Natural killer cell treated with Interleukin-12 subunit alpha and Interleukin-12 subunit beta and Interleukin-15 and Interleukin-18, amount 100 ng/mL, for 72 hours (primary cell): ENCODE measurements at places on chromosomes 5 and 9. TPM values are rescaled to one million over a fixed set of nuclear protein-coding genes. Genes with fewer than 3 reads are reported as not detected.

The DNM1 gene
- 1.1 TPM for total RNA-seq

The POU5F2 gene
- total RNA-seq: 3.3 TPM

The PCDHGC5 gene
- total RNA-seq: 0.17 TPM

The VCAN gene
- total RNA-seq: 0.42 TPM

DNA sequence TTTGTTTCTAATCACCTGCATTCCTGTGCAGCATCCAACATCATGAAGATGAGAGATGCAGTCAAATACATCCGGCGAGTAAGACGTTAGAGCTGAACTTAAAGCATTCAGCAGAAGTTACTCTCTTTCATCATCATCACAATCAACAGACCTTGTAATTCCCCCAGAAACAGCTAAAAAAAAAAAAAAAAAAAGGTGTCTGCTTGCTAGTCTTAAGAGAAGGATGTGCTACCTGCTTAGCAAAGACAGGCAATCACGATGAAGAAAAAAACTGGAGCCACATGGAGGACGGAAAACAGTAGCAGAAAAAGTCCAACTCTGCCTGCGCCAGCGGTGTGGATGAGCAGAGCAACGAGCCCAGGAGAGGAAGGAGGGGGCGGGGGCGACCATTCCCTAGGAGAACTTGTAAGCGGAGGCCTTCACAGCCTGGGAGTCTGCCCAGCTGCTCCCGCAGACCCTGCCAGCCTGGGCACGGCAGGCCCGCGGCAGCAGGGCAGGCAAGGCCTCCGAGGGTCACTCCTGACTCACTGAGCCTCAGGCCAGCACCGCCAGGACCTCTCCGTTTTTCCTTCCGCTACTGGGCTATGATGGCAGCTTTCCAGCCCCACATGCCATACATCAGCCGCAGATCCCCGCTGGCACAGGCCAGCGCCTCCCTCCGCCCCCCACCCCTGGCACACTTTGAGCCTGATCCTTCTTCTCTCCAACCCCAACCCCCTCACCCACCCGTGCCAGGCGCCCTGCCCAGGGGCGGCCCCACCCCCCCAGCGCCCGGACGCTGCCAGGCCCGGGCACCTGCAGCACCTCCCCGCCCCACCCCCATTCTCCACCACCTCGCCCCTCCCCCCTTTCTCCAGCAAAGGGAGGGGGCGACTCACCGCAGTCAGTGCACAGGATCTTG, 1.4 kb downstream of the NRG2 start:
- no peak overlapping the region for H3K27ac ChIP-seq
- H3K4me1 ChIP-seq: peaks cover 10% of the 10 kb centered on the region
- H3K4me3 ChIP-seq: peak overlapping the region; percentile 63
- peaks cover 60% of the 10 kb centered on the region for H3K27me3 ChIP-seq

DNA sequence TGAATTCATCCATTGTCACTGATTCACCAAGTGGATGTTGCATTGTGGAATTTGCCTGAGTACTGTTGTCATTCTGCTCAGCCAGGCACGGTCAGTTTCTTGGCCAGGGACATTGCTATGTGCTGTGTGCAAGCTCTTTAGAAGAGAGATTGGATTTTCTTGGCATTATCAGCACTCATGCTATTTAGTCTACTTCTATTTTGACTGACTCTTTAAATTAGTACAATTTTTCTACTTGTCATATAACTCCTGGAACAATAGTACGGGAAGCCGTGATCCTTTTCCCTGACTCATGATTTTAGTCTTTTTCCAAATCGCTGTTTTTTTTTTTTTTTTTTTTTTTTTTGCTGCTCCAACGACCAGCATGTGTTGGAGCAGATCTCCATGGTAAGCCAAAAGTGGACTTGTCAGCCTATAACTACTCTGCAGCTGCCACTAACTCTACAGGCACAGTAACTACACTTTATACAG, 129.7 kb downstream of the CDC42SE2 start:
- peaks cover 48% of the 10 kb centered on the region for H3K36me3 ChIP-seq
- H3K27ac ChIP-seq: peak overlapping the region; percentile 86
- no peak for DNase-seq
- peaks cover 75% of the 10 kb centered on the region for H3K4me1 ChIP-seq
- H3K27me3 ChIP-seq: no peaks in the 10 kb centered on the region
- peak overlapping the region; percentile 50 for H3K4me3 ChIP-seq

- no peak overlapping the region for H3K4me3 ChIP-seq
- no peak overlapping the region for H3K27ac ChIP-seq
- no peak for DNase-seq
- peaks cover 68% of the 10 kb centered on the region for H3K27me3 ChIP-seq
- H3K36me3 ChIP-seq: no peaks in the 10 kb centered on the region
- peaks cover 6% of the 10 kb centered on the region for H3K4me1 ChIP-seq
These were observed 7.1 kb upstream of the IFNA2 start for GRCh38 chr9:21392270-21392669.

DNA sequence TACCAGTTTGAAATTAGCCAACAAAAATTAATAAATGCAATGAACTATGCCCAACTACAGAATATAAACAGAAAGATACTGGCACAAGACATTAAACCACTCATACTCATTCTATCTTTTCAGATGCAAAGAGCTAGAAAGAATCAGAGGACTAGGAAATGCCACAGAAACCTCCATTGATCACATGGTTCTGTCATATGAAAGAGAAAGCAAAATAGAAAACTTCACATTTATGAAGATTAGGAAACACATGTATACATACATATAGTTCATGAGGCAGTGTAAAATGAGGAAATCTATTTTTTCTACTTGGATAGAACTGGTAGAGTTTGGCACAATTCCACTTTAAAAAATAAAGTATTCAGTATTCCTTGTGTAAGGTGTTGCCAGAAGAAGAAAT, 275.1 kb upstream of the PTGER4 start:
- peaks cover 11% of the 10 kb centered on the region for H3K36me3 ChIP-seq
- no peaks in the 10 kb centered on the region for H3K27me3 ChIP-seq
- H3K4me3 ChIP-seq: peak overlapping the region; percentile 83
- DNase-seq: no peak
- peak overlapping the region; percentile 99 for H3K27ac ChIP-seq
- peaks cover 67% of the 10 kb centered on the region for H3K4me1 ChIP-seq

- DNase-seq: no peak
- H3K27ac ChIP-seq: no peak overlapping the region
- peaks cover 4% of the 10 kb centered on the region for H3K4me1 ChIP-seq
- peaks cover 6% of the 10 kb centered on the region for H3K27me3 ChIP-seq
- no peaks in the 10 kb centered on the region for H3K36me3 ChIP-seq
- no peak overlapping the region for H3K4me3 ChIP-seq
These were observed 6.0 kb upstream of the ZDHHC11 start for GRCh38 chr5:856531-857425.

GRCh38 chr9:73011956-73012355, 59.1 kb upstream of the ALDH1A1 start:
- no peaks in the 10 kb centered on the region for H3K4me1 ChIP-seq
- no peaks in the 10 kb centered on the region for H3K36me3 ChIP-seq
- H3K27me3 ChIP-seq: peaks cover 38% of the 10 kb centered on the region

- no peak for DNase-seq
- H3K27ac ChIP-seq: no peak overlapping the region
- H3K4me1 ChIP-seq: peaks cover 20% of the 10 kb centered on the region
- no peaks in the 10 kb centered on the region for H3K36me3 ChIP-seq
- H3K27me3 ChIP-seq: no peaks in the 10 kb centered on the region
These were observed 217.7 kb upstream of the PANK3 start for GRCh38 chr5:168796593-168797580.

DNA sequence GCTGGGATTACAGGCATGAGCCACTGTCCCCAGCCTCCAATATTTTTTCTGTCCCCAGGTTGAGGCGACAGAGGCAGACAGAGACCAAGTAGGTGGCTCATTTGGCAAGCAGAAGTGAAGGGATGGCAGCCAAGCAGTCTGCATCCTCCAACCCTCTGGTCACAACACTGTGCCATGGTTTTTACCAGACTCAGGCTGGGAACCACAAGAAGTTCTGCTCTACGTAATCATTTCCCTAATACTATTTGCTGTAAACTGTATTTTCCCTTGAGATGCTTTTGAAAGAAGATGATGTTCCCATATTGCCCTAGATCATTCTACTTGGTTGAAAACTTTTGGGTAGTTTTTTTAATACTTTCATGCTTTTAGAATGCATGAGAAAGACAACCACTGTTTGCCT, 40.5 kb downstream of the PTTG1 start:
- H3K27ac ChIP-seq: peak overlapping the region; percentile 42
- peaks cover 40% of the 10 kb centered on the region for H3K4me1 ChIP-seq
- no peaks in the 10 kb centered on the region for H3K27me3 ChIP-seq

- H3K4me1 ChIP-seq: peaks cover 83% of the 10 kb centered on the region
- H3K36me3 ChIP-seq: peaks cover 8% of the 10 kb centered on the region
- H3K27ac ChIP-seq: peak overlapping the region; percentile 79
- DNase-seq: no peak
These were observed 25.2 kb downstream of the LNPEP start for GRCh38 chr5:96961053-96961452.

DNA sequence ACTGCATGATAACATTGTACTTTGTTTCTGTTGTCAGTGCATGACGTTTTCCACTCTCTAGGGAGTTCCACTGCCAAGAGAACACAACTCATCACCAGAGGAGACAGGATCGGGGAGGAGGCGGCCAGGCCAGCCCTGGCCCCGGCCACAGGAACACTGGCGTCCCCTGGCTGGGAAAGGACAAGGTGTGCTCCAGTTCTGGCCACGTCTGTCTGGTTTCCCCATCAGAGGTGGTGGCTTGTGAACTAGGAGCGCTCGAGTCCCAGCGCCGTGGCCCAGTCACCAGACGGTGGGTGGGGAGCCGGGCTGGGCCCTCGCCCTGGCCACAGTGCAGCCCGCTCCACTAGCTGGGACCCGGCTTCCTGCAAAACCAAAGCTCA, 211.9 kb upstream of the IRX4 start:
- H3K36me3 ChIP-seq: no peaks in the 10 kb centered on the region
- H3K4me3 ChIP-seq: no peak overlapping the region
- DNase-seq: no peak
- H3K27ac ChIP-seq: no peak overlapping the region
- H3K4me1 ChIP-seq: no peaks in the 10 kb centered on the region

GRCh38 chr9:3125602-3126405, 281.9 kb upstream of the PUM3 start:
- H3K36me3 ChIP-seq: no peaks in the 10 kb centered on the region
- H3K27me3 ChIP-seq: peaks cover 7% of the 10 kb centered on the region
- DNase-seq: no peak
- H3K27ac ChIP-seq: no peak overlapping the region
- H3K4me3 ChIP-seq: no peak overlapping the region
- H3K4me1 ChIP-seq: no peaks in the 10 kb centered on the region

DNA sequence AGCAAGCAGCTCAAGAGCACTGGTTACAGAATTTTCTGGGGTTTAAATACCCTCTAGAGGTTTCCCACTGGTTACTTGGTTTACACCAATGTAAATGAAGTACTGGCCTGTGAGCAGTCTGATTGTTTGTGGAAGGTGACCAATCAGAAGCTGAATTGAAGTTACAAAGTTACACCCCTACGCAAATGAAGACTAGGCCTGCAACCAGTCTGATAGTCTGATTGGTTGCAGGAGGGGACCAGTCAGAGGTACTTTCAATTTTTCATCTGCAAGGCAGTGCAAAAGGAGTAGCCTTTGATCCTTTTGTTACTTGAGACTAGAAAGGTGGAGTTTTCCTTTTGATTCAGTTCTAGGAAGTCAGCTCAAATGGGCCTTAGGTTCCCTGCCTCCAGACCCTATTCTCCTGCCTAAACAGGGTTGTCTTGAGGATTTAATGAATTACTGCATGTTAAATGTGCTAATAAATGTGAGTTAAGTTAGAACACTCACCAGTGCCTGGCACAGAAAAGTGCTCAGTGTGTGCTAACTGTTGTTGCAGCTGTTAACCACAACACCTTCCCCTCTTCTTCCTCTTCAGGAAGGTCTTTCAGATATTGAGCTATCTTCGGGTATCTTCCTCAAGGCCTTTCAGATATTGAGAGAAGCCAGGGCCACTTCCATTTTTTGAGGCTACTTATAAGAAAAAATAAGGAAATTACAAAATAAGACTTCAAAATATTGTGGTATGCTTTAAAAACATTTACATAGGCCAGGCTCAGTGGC, 32.1 kb upstream of the CLINT1 start:
- no peaks in the 10 kb centered on the region for H3K36me3 ChIP-seq
- H3K4me3 ChIP-seq: no peak overlapping the region
- no peak for DNase-seq
- no peak overlapping the region for H3K27ac ChIP-seq
